ENCODE measurements at places on chromosomes 7 and 10.

GRCh38 chr10:12020574-12020973, 22.0 kb downstream of the UPF2 start:
- no peak for DNase-seq

DNA sequence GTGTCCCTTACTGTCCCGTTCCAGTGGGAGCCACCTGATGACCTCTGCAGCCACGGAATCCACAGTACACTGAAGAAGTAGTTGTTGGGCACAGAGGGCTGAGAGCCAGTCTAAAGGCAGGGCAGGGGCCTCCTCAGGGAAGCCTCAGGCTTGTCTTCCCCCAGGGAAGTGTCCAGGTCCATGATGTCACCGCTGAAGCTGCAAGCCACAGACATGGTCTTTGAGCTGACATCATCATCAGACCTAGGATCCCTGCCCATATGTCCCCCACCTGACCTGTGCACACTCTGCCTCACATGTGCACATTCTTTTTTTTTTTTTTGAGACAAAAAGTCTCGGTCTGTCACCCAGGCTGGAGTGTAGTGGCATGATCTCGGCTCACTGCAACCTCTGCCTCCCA, 38.4 kb upstream of the ELFN1 start:
- no peak for DNase-seq

GRCh38 chr10:127888521-127889312, 4.0 kb downstream of the CLRN3 start:
- DNase-seq: no peak

- DNase-seq: no peak
Observed at GRCh38 chr10:108801775-108802517, 1121.4 kb downstream of the XPNPEP1 start.

DNA sequence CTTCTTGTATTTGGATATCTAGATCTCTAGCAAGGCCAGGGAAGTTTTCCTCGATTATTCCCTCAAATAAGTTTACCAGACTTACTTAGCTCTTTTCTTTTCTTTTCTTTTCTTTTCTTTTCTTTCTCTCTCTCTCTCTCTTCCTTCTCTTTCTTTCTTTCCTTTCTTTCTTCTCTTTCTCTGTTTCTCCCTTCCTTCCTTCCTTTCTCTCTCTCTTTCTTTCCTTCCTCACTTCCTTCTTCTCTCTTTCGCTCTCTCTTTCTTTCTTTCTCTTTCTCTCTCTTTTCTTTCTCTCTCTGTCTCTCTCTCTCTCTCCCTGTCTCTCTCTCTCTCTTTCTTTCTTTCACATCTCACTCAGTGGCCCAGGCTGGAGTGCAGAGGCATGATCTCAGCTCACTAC, 37.0 kb downstream of the UPP1 start:
- DNase-seq: no peak

DNA sequence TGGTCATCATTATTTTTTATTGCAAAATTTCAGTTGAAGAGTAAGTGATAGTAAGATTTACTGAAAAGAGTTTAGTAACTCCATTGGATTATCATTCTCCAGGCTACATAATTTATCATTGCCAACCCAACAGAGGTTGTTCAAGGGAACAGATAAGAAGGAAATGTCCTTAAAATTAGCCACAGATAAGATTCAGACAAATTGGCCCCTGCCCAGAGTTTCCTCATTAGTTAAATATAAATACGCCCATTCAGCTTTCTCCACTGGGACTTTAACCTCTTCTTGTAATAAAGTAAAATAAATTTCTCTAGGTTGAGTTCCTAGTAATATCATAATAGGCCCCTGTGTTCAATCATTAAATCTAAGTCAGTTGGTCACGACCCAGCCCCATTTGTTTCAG, 27.7 kb upstream of the PHYHIPL start:
- no peak for DNase-seq

- no peak for DNase-seq
Observed at GRCh38 chr10:117132751-117133231, 5.3 kb downstream of the VAX1 start.

GRCh38 chr10:84008878-84009277, 130.4 kb upstream of the GHITM start:
- DNase-seq: no peak

GRCh38 chr7:38169847-38170246, 8.2 kb upstream of the STARD3NL start:
- DNase-seq: no peak

GRCh38 chr7:75623390-75624133, 115.2 kb downstream of the HIP1 start:
- DNase-seq: peak; percentile 9

DNA sequence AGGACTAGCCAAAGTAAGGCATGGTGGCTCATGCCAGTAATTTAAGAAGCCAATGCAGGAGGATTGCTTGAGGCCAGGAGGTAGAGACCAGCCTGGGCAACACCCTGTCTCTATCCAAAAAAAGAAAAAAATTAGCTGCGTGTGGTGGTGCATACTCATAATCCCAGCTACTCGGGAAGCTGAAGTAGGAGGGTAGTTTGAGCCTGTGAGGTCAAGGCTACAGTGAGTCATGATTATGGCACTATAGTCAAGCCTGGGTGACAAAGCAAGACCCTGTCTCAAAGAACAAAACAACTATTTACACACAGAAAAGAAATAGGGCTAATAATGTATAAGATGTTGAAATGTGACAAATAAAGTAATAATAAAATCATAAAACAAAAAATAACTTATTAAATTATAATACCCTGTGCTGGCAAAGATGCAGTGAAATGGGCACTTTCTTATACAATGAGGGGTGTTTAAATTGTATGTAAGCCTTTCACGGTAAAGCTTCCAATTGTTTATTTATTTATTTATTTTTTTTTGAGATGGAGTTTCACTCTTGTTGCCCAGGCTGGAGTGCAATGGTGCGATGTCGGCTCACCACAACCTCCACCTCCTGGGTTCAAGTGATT, 175.2 kb downstream of the TPST1 start:
- no peak for DNase-seq

DNA sequence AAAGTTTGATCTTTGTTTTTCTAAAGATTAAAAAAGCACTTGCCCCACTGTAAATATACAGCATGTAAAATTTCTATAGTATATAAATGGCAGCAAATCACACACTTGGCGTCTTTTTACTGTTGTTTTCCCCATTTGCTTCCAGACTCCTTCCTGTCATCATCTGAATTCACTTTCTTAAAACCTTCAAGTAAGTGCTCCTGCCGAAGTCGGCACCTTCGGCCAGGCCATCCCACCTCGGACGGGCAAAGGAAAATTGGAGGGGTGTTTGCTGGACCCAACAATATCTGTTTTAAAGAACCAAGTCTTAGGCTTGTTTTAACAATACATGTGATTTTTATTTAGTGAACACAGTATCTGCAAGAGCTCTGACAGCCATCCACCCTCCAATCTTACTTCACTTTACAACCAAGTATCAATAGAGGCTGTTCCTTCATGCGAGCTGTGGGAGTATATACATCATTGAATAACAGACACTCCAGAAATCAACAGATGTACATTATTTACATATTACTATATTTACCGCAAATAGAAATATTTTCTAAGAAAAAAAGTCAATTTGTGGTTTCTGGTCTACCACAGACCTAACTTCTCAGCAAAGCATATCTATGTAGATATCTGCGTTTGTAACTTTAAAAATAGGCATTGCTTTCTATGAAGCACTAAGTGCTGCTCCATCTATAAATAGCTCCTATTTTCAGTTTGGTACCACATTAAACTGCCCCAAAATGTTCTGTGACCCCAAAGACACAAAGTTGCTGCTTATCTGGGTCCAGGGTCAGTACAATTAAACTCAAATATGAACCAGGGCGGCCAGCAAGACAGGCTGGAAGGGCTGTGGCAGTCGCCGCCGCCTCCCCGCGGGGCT, 110.7 kb downstream of the CYTH3 start:
- no peak for DNase-seq

DNA sequence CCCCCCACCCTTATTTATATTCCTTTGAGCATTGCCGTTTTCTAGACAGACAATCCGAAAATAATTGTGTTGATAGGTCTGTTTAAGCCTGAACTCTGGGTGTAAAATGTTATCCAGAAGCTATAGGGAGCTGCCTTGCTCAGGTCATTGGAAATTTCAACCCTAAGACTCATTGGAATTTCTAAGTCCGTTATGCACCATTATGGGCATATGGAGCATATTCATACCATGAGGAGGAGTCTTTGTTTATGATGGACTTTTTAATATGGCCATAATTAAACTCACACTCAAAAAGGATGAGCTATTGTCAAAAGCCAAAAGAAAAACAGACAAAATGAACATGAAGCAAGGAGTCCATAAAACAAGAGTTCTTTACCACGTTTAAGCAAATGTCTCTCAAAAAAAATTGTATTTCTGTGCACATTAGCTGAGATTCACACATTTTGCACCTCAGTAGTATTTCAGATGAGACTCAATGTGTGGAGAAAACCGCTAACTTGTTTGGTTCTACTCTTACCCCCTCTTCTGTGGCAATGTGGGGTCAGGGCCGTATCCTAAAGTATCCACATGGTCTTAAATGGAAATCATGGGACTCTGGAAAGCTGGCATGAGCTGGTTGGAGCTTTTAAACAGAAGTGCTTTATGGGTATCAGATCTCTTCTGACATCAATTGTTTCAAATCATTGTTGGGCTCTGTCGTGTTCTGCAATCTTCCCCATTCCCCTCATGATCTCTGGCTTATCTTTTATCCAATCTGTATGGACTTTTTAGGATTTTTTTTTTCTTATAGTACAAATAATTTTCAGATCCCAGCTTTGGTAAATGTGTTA, 60.5 kb downstream of the PODXL start:
- DNase-seq: no peak

DNA sequence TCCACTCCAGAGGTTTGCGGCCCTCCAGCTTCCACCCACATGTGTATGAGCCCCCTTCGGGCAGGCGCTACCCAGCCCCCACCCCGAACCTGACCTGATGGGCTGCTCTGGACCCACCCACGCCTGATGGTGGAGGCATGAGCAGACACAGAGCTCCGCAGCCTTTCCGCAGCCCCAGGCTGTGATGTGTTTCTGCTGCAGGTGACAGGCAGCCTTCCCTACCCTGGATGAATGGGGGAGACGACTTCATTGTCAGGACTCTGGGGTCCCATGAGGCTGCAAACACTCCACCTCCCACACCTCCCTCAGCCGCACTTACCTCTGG, 61.2 kb downstream of the OAT start:
- DNase-seq: no peak

DNA sequence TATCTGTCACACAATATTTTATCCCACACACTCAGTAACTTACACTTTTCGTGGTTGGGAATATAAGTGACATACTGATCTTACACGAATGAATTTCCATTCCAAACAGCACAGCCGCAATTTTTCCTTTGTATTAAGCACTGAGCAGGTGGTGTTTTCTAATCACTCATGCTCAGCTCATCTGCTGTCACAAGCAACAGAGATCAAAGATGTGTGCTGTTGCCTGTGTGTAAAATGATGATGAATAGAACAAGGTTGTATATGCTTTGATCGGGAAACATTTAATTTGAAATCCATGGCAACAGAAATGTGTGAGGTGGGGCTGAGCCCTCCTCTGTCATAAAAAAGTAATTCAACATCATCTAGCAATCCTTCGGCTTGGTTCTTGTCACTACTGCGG, 927.7 kb upstream of the MBL2 start:
- DNase-seq: no peak

DNA sequence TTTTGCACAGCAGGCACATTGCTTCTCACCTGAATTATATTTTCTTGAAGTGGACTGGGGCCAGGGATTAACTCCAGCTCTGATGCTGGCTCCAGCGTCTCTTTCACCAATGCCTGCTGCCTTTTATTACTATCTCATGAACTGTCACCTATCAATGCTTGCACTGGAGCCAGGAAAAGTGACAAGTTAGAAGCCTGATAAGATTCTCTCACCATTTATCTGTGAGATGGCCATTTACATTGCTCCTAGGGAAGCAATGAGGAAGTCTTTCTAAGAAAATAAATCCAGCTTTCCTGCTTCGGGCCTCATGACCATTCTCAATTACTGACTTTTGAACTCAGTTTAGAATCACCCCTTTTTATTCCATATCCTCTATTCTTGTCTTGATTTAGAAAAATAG, 48.5 kb upstream of the LRRTM3 start:
- no peak for DNase-seq

- no peak for DNase-seq
Observed at GRCh38 chr7:150788474-150789269, 11.5 kb downstream of the TMEM176B start.

- DNase-seq: no peak
Observed at GRCh38 chr7:1885465-1886226, 215.6 kb downstream of the ELFN1 start.
